ENCODE measurements at places on chromosomes 7 and 10.
A peak's percentile ranks its signal among the peaks of the same experiment; 100 is the strongest.

DNA sequence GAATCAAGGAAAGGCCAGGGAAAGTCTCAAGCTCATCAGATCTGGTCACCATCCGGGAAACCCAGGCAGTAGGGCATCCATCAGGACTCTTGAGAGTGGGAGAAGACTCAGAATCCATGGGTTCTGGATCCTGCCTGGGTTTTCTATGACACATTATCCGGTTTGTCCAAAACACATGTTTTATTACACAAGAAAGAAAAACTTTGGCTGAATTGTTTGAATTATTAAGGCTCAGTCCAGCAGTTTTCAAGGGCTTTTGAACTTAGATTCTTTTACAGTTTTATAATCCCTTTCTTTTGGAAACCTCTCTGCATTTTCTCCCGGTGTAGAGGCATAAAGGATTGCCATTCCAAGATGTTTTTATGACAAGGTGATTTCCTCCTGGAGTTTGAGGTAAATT, 528.5 kb upstream of the MGMT start:
- no peak for DNase-seq

DNA sequence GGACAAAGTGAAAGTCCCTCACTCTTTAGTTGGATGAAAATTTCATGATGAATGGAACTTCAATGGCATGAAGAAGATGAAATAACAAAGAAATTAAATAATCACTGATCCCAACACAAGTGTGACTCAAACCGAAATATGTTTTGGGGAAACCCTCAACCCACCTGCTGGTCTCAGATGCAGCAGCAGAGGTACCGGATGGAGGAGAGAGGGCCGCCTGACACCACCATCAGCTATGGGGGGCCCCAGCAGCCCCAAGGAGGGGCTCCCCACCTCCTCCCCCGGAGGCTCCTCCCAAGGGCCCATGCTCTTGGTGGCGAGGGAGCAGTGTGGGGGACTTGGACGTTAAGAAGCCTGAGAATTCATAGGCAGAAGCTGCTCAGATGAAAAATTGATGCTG, 137.2 kb upstream of the ADARB2 start:
- DNase-seq: no peak

GRCh38 chr7:85097844-85098243, 89.0 kb downstream of the SEMA3D start:
- DNase-seq: no peak

GRCh38 chr10:35341521-35341920, 5.2 kb downstream of the CCNY start:
- no peak for DNase-seq

DNA sequence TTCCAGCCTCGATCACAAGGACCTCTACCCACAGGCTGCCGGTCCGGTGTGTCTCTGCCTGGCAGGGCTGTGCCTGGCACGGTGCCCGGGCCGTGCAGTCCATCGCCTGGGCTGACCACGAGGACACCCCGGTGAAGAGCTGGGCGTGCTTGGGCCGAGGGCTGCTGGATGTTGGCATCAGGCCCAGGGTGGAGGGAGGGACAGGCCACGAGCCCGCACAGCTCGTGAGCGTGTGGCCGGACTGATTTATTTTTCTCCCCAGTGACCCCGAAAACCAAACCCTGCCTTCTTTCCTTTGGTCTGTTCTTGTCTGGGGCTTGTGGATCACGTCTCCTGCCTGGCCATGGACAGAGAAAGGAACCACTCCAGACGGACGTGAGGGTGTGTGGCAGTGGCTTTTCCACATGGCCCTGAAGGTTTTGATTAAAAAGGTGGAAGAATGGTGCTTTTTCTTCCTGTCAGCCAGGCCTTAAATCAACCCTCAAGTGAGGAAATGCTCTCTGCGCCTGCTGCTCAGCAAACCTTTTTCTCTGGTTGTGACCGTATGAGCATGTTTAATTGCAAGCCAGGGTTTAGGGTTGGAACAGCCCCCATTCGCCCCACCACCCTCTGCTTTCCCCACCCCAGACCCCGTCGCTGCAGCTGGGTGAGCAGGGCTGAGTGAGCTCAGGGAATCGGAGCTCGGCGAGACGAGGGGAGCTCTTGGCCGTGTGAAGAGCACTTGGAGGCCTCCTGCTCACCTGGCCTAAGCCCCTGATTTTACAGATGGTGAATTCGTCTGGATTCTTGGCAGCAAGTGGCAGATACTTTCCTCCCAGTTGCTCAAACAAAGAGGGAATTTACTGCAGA, 130.1 kb downstream of the RGS10 start:
- peak; percentile 59 for DNase-seq

DNA sequence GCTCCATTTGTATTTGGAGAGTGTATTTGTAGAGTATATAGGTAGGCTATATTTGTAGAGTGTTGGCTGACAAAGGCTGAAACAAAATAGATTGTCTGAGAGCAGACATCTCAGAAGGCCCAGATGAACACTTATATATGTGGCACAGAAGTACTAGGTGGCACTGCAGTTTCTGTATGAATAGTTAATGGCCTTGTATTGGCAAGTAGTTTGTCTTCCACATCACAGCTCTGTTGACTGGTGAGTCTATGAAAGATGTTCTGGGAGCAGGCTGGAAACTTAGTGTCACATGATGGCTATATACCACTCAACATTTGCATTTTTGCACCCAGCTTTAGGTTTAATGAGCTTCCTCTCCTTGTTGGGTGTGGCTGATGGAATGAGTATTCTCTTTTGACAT, 51.9 kb downstream of the CCNY start:
- DNase-seq: no peak

GRCh38 chr7:1444214-1444924, 14.9 kb downstream of the MICALL2 start:
- no peak for DNase-seq

GRCh38 chr7:46478046-46478445, 557.0 kb upstream of the IGFBP3 start:
- peak; percentile 79 for DNase-seq

DNA sequence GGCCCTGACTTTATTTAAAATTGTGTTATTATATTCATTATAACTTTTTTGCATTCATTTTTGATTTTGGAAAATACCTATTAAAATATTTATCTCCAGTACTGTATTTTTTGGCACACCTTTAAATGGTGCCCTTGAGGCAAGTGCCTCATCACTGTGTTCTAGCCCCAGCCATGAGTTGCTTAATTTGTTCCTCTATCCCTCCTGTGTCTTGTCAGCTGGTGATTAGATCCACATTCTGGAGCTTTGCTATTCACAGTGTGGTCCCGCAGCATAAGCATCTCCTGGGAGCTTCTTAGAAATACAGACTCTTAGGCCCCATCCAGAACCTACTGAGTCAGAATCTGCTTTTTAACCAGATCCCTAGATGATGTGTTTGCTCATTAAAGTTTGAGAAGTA, 19.8 kb downstream of the AGK start:
- DNase-seq: no peak

- peak; percentile 73 for DNase-seq
Observed at GRCh38 chr10:79159785-79160184, 91.0 kb downstream of the ZMIZ1 start.

GRCh38 chr7:23472956-23473843, 2.9 kb upstream of the IGF2BP3 start:
- DNase-seq: peak; percentile 19

GRCh38 chr10:36388166-36388565, 737.2 kb upstream of the ANKRD30A start:
- no peak for DNase-seq

DNA sequence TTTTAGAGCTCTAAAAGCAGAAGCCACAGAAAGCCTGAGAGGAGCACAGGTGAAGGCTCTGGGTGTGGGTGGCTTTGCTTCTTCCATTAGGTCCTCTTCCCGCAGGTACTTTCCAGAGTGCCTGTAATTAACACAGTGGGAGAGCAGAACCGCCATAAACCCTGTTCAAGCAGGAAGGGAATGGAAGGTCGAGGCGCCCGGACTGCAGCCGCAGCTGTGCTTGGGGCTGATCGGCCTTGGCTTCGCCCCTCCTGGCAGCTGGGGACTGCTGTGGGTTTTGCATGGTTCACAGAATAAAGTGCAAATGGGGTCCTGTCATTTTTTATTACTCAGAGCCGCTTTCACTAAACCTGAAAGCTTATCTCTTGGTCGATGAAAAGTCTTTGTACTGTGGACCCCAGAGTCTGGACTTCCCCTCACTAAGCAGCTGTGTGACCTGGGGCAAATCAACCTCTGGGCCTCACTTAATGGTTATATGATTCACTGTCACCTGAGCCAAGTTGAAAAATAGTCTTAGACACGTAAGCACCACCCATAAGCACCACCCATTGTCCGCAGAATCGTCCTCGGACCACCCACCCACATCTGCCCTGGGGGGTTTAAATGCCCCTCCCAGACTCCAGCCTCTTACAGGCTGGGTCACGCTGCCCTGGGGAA, 100.9 kb downstream of the XRCC2 start:
- no peak for DNase-seq

GRCh38 chr7:5423306-5423975, at the start of gene TNRC18:
Gene TNRC18 (minus strand): TSS chr7:5423834. CDS start chr7:5421246, 2,588 bp downstream.
- DNase-seq: no peak

- no peak for DNase-seq
Observed at GRCh38 chr10:11176746-11177145, 159.1 kb downstream of the CELF2 start.

DNA sequence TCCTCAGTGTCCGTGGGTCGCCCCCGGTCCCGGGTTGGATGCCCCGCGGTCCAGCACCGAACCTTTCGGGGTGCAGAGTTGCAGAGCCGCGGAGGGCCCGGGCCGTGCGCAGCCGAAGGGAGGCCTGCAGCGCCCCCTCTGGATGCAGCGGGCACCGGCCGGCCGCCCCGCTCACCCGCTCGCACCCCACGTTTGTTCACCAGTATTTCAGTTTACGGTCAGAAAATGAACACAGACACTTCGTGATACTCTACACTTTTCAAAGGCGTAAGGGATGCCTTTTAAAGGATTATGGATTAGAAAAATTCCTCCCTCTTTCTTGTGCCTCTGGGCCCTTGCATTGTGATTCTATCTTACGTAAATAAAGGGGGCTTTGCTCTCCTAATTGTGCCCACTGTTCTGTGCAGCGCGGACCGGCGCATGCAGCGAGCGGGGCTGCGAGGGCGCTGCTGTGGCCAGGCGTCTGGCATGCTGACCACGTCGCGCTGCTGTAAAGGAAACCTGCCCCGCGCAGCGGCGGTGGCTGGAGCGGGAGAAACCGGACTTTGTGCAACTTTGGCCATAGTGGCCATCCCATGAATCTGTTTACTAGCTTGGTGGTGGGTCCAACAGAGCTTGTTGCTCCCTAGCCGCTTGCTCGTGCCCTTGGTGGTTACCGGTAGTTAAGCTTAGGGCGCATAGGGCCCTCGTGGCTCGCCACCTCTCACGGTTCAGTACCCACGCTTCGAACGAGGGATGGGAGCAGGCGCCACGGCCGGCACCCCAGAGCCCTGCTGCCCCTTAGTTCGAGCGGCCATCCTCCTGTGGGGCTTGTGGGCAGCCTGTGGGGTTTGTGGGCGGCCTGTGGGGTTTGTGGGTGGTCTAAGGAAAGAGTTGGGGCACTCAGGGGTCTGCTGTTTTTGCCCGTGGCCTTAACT, 739 bp upstream of the MEST start:
- DNase-seq: peak; percentile 54

- DNase-seq: no peak
Observed at GRCh38 chr7:24356718-24357386, 72.9 kb downstream of the NPY start.

- DNase-seq: no peak
Observed at GRCh38 chr7:136144182-136144581, 167.0 kb upstream of the MTPN start.

DNA sequence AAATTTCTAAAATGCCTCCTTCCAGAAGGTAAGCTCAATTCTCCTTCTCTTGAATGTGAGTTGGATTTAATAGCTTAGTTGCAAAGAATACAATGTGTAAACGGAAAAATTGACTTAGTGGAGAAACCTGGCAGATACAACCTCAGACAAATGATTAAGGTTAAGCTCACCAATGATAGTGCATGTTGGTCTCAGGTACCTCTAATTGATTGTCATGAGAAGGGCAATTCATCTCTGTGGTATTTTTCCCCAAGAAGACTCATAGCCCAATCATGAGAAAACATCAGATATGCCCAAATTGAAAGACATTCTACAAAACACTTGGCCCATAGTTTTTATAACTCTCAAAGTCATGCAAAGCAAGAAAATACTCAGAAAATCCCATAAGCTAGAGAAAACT, 36.2 kb upstream of the TMEM106B start:
- DNase-seq: no peak

GRCh38 chr7:102303669-102304422, 17.2 kb downstream of the SH2B2 start:
- no peak for DNase-seq

GRCh38 chr7:2873146-2873545, 29.0 kb upstream of the GNA12 start:
- DNase-seq: no peak

DNA sequence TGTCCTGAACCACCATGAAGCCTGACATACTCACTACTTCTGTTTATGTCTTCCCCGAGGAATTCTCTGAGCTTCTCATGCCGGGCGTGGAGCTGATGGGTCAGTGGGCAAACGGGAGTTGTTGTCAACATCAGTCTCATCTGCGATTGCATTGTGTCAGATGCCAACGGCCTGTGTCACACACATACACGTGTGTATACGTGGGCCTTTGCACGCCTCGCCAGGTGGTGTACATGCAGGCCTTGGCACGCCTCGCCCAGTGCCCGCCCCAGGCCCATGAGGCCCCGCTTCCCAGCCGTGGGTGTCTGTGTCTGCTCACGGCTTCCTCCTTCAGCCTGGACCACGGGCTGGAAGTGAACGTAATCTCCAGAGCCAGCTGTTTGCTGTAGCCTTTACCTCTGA, 7.5 kb upstream of the CSGALNACT2 start:
- no peak for DNase-seq

- peak; percentile 6 for DNase-seq
Observed at GRCh38 chr7:156096771-156097538, 284.7 kb upstream of the SHH start.

GRCh38 chr10:43981232-43981631, 332.6 kb upstream of the ZNF32 start:
- no peak for DNase-seq

Measured in astrocyte of the spinal cord (primary cell).